ENCODE measurements at places on chromosomes 2 and 18.

- peak; percentile 3 for DNase-seq
Observed at GRCh38 chr2:232142049-232142448, 180.5 kb downstream of the DIS3L2 start.

- no peak for DNase-seq
Observed at GRCh38 chr2:205811387-205811786, 129.1 kb downstream of the NRP2 start.

DNA sequence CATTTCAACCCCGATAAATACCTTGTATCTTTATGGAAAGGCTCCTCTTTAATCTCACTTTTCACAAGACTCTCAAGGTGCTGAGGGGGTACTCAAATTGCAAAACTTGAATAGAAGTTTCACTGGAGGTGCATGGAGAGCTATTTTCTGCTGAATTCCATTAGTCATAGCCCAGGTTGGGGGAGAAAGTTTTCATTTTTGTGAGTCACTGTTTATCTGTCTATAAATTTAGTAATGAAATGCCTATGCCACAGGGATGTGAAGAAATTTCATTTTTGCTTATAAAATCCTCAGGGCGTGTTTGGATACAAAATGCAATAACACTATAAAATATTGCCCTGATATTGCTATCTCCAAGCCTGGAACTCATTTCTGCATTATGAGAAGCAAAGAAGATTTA lies 346.3 kb downstream of the LRATD1 start:
- DNase-seq: no peak

GRCh38 chr2:157182834-157183396 lies 74.6 kb upstream of the GALNT5 start:
- no peak for DNase-seq

GRCh38 chr18:39959839-39960238 lies 1995.2 kb upstream of the PIK3C3 start:
- DNase-seq: no peak

DNA sequence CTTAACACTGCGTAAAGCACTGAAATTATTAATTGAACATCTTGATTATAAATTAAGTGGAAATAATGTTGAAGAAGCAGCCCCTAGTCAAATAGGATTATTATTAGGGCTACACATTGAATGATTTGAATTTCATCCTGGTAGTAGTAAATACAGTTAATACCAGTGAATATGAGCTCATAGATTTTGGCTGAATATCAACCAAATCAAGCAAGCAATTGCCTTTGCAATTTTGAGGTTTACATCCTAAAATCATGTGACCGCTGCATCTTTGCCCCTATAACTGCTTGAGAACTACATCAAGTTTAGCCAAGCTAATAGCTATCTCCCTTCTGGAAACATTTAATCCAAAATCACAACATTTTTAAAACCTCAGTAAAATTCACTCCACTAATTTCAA lies 801.2 kb upstream of the PIK3C3 start:
- no peak for DNase-seq

DNA sequence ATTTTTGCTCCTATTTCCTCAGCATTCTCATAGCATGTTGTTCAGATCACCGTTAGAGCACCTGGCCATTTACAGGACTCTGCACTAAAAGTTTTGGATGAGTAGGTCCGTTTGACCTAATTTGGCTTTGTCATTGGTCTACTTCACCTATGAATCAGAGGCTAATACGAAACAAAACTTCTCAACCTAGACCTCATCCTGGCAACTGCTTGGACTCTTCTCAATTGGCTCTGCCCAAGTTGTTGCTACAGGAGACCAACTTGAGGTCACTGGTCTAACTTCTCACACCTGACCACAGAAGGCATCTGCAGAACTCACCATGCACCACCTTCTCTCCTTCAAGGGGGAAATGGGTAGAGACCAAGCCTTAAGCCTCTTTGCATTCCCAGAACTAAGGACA lies 663.7 kb downstream of the PLCL1 start:
- DNase-seq: no peak

- DNase-seq: no peak
Observed at GRCh38 chr2:165055082-165055851, 99.9 kb upstream of the SLC38A11 start.
